Stimulated activated CD8-positive, alpha-beta memory T cell treated with anti-CD3 and anti-CD28 coated beads, Interleukin-15, amount 100 ng/mL, for 24 hours (primary cell): ENCODE measurements at places on chromosomes 2 and 18.

DNA sequence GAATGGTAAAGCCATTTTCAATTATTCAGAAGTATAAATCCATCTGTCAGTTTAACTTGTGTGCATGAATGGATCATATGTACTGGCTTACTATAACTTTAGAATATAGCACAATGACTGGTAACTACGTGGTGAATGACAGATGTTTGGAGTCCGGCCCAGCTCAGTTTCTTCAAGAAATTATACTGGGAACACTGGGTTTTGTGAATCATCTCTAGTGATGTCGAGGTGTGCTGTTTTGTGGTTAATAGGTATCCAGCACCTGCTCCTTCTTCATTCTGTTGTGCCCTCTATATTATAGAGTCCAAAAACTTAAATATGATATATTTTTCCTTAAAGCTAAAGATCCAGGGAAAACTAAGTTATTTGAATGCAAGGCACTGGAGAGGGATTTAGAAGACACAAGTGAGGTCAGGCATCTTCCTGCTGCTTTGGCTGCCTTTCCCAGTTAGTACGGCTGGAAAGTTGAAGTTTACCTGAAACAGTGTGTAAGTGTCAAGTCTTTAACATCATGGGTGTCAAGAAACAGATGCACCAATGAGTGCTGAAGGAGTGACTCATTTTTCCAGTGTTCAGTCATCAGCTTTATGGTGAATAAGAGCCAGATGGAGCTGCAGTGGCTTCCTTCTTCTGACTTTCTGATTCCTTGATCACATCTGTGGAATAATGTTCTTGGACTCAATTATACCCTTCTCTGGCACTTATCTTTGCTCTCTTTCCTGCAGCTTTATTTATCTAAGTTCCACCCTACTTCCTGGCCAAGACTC lies 1079.5 kb upstream of the CELF4 start:
- DNase-seq = no peak

GRCh38 chr2:230643576-230644291 lies 68.9 kb upstream of the CAB39 start:
- no peak for DNase-seq

DNA sequence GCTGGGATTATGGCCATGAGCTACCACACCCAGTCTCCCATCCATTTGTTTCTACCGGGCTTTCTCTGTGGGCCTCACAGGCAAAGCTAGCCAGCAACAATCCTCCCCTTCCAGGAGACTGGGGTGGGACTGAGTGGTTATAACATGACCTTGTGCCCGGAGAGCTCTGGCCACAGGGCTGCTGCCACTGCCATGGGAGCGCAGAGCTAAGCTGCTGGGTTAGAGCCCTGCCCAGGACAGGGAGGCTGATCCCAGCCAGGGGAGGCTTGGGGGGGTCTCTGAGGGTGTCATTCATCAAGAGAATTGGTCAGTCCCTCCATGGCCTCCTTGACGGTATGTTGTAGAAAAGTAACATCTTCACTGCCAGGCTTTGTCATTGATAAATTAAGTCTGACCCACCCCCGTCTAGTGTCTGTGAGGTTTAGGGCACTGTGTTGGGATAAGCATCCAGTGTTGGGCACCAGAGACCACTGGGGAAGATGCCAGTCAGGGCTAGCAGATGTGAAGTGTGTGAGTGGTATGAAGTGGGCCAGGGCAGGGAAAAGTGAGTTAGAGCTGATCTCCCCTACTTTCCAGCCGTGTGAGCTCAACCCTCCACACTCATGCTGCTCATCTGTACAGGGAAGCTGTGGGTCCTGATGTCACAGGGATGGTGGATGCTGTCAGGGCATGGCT lies 368.4 kb upstream of the HS6ST1 start:
- no peak for DNase-seq

DNA sequence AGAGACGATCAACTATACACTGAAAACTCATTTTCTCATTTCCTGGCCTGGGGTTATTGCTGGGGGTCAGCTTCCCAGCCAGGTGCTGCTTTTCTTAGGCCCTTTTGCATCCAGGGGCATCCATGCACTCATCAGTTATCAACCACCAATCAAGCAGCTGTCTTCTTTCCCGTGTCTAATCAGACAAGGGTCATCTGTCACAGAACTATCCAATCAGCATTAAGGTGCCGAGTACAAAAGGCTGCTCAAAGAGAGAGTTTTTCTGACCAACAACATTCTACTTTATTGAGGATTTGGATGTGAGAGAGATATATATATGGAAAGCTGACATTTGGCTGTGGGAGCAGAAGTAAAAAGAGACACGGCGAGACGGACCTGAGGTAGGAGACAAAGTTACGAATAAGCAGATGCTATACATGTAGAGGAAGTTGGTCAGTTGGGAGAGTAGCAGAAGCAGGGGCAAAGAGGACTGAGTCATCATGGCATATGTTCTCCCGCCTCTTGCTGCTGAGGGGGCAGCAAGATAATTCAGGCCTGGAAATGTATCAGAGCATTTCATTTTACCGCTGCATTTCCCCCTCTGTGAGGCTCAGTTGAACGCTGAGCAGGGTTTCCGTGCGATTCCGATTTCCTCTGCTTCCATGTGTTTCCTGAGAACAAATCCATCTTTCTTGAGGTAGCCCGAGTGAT lies 129.3 kb downstream of the NUP35 start:
- DNase-seq = no peak

DNA sequence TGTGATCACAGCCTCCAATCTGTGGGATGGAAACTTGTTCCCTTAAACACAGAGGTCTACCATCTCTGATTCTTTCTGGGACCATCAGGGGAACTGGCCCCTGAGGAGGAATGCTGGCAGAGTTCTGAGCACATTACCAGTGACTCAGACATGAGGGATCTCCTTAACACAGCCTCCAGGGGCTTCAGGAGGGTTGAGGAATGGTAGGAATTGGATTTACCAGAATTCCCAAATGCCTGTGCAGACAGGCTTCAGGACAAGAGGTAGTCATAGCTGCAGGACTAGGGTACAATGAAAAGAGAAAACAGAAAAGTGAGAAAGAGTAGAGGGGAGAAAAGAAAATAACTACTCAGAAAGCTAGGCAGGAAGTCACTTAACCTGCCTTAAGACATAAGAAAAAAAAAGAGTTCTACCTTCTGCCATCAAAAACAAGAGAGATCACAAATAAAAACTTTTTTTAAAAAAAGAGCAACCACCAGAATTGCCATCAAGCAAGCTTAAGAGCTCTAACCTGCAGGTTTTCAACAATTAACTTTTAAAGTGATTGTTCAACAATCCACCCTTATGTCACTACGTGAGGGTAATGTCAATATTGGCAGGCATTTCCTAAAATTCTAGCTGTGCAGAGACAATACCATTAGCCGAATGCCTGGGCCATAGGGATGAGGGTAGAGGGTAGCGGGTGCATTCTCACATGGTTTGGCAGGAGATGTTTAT lies 524.4 kb downstream of the BCL11A start:
- no peak for DNase-seq

- DNase-seq = no peak
These were observed 52.7 kb downstream of the FAM171B start for GRCh38 chr2:186746584-186746983.

DNA sequence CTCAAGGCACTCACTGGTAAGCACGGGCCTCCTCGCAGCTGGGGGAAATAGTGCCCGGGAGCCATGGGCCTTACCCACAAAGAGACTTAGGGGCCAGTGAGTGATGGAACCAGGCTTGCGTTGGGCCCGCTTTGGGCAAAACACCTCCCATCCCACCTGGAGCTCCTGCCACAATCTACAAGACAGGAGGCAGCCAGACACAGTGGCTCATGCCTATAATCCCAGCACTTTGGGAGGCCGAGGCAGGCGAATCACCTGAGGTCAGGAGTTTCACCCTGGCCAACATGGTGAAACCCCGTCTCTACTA lies 88.2 kb downstream of the TFCP2L1 start:
- no peak for DNase-seq

GRCh38 chr2:235170536-235171521 lies 219.0 kb downstream of the SH3BP4 start:
- DNase-seq = no peak

GRCh38 chr2:20673686-20674308 lies 6.9 kb downstream of the GDF7 start:
- DNase-seq = no peak

GRCh38 chr2:19035238-19035637 lies 323.2 kb downstream of the OSR1 start:
- no peak for DNase-seq

- DNase-seq = no peak
These were observed 75.2 kb upstream of the SLC14A2 start for GRCh38 chr18:45540125-45540524.

DNA sequence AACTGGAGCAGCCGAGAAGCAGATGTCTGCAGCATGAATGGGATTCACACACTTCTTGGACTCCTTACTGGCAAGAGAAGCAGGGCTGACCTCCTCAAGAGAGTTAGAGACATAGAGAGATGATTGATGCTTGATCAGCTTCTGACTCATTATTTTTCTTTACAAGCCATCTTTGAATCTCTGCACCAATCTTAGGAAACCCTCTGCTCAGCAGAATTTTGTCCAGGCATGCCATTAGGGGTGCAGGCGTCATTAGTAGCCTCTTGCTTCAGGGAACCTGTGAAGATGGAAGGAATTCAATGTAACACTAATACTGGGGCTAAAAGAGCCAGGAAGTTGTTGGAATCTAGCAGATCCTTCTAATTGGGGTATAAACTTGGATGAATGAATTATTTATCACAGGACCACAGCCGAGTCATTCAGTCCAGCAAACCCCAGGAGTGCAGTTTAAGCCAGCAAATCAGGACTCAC lies 151.8 kb downstream of the MGAT5 start:
- no peak for DNase-seq

- DNase-seq = no peak
These were observed 40.2 kb upstream of the ZNF521 start for GRCh38 chr18:25392192-25392591.

- DNase-seq = no peak
These were observed 83.0 kb downstream of the TGOLN2 start for GRCh38 chr2:85244828-85245227.

DNA sequence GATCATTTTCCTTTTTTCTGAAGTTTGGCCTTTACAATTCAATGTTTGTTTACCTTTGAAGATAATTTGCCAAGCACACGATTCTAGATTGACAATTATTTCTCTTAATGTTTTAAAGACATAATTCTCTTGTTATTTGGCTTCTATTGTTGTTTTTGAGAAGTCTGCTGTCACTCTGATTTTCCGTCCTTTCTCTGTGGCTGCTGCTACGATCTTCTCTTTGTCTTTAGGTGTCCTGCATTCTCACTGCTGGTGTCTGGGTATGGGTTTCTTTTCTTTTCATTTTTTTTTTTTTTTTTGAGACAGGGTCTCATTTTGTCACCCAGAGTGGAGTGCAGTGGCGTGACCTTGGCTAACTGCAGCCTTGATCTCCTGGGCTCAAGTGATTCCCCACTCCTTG lies 15.1 kb upstream of the FAM228A start:
- DNase-seq = no peak

- no peak for DNase-seq
These were observed 2.9 kb upstream of the IGFBP5 start for GRCh38 chr2:216698293-216698692.

DNA sequence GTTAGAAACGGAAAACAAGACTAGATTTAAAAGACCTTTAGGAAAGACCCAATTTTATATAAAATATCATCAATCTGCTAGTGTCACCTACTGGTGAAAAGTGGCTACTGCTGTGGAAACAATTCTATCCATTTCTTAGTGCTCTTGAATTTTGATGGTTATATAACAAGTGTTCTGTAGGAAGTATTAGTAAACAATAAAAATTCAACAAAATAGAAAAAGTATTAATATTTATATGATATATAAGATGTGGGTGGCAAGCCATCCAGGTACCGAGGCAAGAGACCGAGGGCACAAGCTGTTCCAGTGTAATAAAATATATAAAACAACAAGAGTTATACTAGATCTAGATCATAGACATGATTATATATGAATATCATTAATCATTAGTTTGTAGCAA lies 6.2 kb upstream of the TMEM87B start:
- no peak for DNase-seq

GRCh38 chr18:34567857-34568256 lies 142.2 kb upstream of the DTNA start:
- no peak for DNase-seq

- no peak for DNase-seq
These were observed 2.2 kb downstream of the ONECUT2 start for GRCh38 chr18:57437402-57437765.

DNA sequence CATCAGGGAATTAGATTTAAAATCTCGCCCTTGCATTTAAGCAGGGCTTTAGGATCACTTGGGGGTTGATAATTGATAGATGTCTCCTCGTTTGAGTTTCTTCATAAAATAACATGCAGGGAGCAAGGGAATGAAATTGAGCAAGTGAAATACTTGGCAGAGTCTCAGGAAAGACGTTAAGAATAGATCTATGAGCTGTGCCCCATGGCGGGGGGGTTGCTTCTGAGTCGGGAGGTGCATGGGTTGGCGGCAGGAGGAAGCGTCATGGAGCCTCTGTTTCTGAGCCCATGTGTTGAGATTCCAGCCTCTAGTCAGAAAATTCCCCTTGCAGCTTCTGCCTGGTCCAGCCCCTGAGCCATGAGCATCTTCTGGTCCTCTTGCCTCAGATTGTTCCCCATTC lies 82.0 kb downstream of the APOB start:
- DNase-seq = no peak

DNA sequence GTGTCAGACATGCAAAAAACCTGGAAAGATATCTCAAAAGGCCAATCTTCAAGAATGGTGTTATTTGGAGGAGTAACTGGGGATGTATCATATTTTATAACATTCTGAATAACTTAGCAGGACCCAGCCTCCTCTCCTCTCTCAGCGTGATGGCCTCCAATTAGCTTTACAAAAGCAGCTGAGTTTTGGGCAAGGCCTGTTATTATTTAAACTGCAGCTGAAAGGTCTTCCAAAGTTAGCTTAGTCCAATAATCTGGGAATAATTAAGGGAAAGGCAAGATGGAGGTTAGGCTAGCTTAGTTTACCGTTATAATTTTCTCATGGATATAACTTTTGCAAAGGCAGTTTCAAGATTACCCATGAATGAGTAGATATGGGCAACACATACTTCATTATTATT lies 32.8 kb upstream of the MPPE1 start:
- no peak for DNase-seq

DNA sequence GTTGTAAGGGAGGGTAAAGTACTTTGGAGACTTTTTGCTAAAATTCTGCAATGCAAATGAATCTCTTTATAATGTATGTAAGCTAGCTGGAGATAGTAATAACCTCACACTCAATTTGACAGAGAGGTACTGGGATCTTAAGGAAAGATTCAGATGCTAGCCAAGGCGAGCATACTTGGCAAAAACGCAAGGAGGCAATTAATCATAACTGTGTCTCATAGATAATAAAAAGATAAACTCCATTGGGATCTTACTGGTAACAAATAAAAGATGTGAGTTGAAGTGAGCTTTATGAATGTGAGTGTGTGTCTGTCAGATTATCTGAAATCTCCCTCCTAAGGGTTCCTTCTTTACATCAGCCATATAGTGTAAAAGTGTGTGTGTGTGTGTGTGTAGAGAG lies 533.0 kb downstream of the TMX3 start:
- DNase-seq = no peak

DNA sequence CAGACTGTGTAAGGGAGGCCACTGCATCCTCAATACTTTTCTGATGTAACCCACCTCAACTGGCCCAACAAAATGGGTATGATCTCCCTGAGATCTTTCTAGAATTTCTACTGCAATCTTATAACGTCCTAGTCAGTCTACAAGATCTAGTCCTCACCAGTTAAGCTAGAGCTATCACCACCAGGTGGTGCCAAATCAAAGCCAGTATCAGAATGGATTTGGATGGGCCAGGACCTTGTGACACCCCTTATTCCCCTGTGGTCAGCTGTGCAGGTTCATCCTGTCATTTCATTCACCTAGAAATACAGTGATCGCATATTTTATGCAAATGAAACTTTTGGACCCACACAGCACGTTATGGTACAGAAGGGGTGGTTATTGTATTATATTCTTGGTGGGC lies 90.3 kb downstream of the OLA1 start:
- no peak for DNase-seq
